ENCODE measurements at places on chromosomes 3 and 15.

DNA sequence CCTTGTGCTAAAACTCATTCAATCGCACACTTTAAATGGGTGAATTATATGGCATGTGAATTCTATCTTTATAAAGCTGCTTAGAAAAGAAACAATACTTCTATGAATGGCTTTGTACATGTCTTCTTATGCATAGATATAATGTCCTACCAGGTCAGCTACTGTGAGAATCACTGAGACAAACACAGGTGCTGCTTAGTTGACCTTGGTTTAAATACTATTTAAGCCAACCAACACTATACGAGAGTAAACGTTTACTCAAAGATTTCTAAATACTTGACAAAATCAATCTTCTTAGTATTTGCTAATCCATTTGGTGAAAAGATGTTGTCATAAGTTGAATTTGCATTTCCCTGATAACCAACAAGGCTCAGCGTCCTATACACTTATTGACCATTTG lies 260.3 kb downstream of the ADAMTS17 start:
- DNase-seq, result no peak

- DNase-seq, result no peak
Measured at GRCh38 chr3:12369598-12369997, 80.7 kb downstream of the PPARG start.

DNA sequence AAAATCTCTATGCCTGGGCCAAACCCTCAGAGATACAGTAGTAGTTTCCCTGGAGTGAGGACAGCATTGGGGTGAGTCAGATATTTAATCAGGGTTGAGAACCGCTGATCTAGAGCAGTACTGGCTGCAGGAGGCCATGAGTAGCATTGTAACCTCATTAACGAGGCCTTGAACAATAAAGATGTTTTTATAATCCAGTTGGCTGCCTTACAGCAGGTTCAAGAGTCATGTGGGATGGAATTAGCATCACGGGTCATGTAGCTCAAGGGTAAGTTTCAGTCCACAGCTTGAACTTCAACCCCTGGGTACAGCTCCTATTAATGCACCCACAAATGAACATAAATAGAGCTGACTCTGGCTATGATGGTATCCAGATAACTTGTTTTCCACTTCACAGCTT lies 5.1 kb downstream of the HPS3 start:
- no peak for DNase-seq

- DNase-seq, result no peak
Measured at GRCh38 chr3:128878556-128879124, 780 bp upstream of the ACAD9 start.

DNA sequence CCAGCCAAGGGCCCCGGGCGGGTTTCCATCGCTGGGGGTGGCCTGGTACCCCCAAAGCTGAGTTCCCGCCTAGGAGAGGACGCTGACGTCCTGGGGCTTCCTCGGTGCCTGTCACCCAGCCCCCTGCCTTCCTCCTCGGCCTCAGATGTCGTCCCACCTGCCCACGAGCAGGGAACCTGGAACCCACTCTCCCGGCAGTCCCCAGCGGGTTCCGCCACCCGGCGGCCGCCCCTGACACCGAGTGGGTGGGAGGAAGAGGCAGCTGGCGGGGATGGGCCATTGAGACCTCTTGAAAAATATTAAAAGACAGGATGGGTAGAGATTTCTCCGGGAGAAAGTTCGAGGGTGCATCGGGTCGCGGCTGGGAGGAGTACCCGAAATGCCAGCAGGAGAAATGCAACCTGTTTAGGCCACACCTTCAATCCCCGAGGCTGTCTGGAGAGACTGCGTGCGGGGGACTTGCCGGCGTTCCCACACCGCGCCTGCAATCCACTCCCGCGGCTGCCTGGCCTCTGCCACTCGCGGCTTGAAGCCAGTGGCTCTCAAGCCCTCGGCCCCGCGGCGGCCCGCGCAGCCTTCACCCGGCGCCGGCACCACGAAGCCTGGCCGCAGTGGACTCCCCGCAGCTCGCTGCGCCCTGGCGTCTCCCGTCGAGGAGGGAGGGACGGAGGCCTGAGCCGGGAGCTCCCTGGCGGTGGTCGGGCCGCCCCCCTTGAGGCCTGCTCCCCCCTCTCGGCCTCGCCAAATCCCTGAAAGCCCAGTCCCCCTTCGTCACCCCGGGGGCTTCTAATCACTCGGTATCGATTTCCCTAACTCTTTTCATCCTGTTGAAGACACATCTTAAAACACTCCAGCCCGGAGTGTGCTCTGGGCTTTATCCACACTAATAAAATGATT lies 8.6 kb upstream of the NR2F2 start:
- DNase-seq, result no peak

DNA sequence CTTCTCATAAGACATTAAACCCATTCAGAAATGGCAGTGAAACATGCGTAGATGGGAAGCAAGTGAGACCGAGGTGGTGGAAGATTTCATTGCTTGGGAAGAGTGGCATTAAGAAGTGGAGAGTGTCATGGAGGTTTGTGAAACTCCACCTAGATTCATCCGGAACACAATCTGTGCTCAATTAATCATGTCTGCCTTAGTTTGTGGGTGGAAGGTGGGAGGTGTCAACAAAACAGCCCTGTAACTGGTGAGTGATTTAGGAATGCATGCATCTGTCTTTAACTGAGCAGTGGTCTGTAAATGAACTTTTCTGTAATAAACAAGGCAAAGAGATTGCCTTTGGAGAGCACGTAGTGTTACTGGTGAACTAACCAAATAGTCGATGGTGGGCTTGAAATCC lies 113.7 kb downstream of the WNT5A start:
- no peak for DNase-seq

GRCh38 chr15:45549541-45550220 lies 27.1 kb upstream of the SLC30A4 start:
- no peak for DNase-seq

DNA sequence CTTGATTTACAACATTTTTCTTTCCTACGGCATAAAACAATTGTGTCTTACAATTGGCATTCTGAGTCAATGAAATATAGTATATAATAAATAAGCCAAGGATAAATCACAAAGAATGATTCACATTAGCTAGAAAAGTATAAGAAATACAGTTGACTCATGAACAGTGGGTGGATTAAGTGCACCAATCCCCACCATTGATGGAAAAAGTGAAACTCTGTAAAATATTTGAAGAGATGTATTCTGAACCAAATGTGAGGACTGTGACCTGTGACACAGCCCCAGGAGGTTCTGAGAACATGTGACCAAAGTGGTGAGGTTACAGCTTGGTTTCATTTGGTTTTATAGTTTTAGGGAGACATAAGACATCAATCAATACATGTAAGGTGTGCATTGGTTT lies 227.5 kb downstream of the ALCAM start:
- no peak for DNase-seq

DNA sequence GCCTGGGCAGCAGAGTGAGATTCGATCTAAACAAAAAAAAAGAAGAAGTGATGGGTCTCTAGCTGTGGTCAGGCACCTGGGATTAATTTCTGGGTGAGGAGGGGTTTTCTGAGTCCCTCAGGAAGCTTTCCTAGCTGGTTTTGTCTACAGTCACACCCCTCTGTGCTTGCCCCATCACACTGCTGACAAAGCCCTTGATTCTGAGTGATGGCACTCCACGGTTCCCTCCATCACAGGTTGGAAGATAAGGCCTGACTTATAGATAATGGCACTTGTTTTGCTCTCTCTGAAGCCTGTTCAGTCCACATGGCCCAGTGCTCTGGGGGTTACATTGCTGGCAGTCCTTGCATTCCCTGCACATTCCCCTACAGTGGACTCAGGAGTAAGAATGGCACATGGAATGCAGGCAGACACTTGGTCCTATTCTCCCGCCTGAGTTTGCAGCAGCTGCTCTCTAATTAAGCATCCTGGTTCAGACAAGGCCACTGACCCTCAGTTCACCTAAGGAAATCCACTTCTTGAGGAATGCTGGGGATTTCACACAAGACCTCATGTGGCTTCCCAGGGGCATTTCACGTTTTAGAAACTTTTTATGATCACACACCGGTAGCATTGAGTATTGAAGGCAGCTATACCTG lies 81.0 kb upstream of the NMNAT3 start:
- DNase-seq, result no peak

DNA sequence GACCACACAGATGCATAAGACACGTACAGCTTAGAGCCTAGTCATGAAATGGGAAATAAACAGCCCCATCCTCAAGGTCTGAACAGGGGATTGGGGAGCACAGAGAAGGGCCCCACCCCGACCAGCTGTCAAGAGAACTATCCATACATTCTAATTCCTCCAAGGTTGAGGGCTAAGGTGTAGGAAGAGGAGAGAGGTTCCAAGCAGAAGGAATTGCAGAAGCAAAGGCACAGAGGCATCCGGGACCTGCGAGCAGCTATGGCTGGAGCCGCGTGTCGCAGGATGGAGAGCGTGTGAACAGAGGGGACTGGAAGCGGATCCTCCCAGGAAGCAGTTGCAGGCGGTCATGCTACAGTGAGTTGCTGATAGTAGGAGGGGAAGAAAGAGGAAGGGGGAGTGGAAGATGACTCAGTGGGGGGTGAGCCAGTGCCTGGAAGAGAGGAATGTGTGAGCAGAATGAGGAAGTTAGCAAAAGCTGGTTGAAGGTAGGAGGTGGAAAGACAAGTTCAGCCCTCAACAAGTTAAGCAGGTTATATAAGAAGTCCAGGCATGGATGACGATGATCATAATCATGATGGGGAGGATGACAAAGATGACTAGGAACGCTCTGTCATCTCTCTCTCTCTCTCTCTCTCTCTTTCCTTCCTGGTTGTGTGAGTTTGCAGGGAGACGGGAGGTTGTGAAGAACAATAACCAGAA lies 89.7 kb downstream of the LIPC start:
- no peak for DNase-seq

GRCh38 chr3:177220136-177220974 lies 23.1 kb upstream of the TBL1XR1 start:
- no peak for DNase-seq

GRCh38 chr3:69791106-69791505 lies 51.8 kb downstream of the MITF start:
- no peak for DNase-seq

GRCh38 chr15:100234158-100235029 lies 107.4 kb downstream of the ADAMTS17 start:
- no peak for DNase-seq

DNA sequence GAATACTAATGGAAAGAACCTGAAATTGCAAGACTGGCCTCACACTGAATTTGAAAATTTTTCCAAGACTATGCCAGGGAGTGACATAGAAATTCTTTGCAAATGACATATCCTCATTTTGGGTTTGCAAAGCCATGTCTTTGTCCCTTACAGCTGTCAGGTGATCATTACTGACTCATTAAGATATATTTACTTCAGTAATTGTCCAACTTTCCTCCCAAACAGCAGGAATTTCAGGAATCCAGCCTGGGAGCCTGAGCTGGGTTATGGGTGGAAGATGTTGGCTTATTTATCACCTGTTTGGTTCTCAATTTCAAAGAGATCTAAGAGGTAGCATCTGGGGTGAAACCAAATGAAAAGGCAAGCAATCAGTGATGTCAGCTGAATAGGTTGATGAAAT lies 111.6 kb upstream of the ACP3 start:
- DNase-seq, result no peak

GRCh38 chr3:33578325-33579177 lies 138.3 kb upstream of the UBP1 start:
- no peak for DNase-seq

GRCh38 chr3:181710345-181711291 lies 1.1 kb upstream of the SOX2 start:
- no peak for DNase-seq

DNA sequence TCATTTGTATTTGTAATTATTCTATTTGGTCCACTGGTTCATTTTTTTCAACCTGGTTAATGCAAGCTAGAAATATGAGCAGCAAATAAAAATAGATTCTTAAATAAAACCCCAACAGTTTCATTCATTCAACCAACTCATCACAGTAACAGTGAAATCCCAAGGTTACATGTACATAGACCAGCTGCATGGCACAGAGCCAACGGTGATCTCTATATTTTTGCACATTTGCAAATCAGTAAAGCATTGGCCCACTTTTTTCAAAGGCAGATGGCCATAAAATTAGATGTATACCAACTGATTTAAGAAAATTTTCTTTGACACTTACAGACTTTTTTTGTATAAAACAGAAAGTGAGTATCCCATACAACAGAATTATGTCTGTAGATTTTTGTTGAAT lies 49.3 kb downstream of the STRIT1 start:
- no peak for DNase-seq

DNA sequence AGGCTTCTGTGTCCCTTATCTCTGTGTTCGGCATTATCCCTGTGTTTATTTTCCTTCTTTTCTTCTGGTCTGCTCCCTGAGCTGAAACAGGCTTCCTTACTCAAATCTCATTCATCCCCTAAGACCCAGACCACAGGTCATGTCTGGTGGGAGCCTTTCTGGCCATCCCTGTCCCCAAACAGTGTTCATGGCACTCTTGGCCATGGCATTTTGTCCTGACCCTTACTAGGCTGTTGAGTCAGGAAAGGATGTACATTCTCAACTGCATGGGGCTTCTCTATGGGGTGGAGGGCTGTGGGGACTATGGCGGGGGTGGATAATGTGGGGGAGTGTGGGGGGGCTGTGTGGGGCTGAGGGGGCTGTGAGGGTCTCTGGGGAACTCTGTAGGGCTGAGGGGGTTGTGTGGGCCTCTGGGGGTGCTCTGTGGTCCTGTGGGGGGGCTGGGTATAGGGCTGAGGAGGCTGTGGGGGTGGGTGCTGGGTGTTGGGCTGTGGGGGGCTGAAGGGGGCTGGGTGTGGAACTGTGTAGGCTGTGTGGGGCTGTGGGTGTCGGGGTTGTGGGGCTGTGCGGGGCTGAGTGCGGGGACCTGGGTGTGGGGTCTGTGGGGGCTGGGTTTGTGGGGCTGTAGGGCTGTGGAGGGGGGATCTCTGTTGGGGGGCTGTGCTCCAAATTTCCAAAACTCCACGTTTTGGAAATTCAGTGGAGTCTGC lies 64.3 kb downstream of the KLF13 start:
- no peak for DNase-seq

DNA sequence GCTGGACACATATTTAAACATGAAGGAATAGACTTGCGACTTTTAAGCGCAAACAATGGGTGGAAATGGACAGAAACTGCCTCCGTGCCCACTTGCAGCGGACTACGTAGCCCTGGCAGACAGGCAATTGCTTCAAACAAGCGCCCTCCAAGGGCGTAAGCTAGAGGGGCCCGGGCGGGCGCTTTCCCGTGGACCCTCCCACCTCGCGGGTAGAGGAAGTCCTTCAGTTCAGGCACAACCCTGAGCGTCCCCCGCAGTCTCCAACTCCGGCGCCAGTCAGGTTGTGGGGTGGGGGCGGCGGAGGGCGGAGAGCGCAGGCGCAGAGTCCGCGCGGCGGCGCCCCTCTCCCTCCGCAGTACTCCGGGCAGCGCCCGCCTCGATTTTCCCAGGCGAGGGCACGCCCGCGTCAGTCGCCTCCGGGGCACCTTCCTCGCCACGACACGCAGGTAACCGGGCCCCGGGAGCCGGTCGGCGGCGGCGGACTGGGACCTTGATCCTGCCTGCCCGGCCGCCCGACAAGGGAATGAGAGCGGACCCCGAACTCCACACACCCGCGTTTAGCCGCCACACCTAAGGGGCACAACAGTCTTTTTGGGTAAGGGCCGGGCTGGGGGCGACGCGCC lies at the start of gene SLC35G2:
Gene SLC35G2 (plus strand): TSS at position 358 of the 623 bp plus-strand sequence. CDS start 35,335 bp downstream, outside the sequence.
- no peak for DNase-seq

DNA sequence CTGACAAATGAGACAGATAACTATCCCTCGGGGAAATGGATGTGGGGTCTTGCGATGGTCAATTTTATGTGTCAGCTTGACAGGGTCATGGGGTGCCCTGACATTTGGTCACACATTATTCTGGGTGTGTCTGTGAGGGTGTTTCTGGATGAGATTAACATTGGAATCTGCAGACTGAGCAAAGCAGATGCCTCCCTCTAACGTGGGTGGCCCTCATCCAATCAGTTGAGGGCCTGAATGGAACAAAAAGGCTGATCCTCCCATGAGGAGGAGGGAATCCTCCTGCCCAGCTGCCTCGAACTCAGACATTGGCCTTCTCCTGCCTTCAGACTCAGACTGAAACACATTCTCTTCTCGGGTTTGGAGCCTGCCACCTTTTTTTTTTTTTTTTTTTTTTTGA lies 69.0 kb downstream of the MINAR1 start:
- no peak for DNase-seq

Data from stimulated activated CD4-positive, alpha-beta T cell treated with anti-CD3 and anti-CD28 coated beads, Interleukin-12 subunit alpha, Interleukin-12 subunit beta, amount 100 ng/mL, for 24 hours (primary cell).